AG09319 (cell line): ENCODE measurements at places on chromosomes 5 and 9.

- no peak for DNase-seq
Observed at GRCh38 chr9:1535051-1535450, 480.1 kb upstream of the SMARCA2 start.

DNA sequence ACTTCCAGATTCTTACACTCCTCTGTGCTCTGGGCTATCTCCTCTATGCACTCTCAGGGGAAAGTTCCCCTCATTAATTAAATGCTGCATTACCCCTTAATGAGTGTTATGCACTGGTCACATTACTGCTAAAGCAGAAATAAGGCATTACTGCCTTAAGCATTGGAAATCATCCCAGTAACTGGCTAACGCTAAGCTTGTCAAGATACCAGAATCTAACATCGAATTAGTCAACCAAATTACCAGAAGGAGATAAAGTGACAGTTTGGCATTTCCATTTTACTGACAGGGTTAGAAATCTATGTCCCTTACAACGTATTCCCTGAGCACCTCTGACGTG lies 69.5 kb upstream of the FAM169A start:
- no peak for DNase-seq

- no peak for DNase-seq
Observed at GRCh38 chr9:125601961-125602360, 105.0 kb downstream of the MAPKAP1 start.

DNA sequence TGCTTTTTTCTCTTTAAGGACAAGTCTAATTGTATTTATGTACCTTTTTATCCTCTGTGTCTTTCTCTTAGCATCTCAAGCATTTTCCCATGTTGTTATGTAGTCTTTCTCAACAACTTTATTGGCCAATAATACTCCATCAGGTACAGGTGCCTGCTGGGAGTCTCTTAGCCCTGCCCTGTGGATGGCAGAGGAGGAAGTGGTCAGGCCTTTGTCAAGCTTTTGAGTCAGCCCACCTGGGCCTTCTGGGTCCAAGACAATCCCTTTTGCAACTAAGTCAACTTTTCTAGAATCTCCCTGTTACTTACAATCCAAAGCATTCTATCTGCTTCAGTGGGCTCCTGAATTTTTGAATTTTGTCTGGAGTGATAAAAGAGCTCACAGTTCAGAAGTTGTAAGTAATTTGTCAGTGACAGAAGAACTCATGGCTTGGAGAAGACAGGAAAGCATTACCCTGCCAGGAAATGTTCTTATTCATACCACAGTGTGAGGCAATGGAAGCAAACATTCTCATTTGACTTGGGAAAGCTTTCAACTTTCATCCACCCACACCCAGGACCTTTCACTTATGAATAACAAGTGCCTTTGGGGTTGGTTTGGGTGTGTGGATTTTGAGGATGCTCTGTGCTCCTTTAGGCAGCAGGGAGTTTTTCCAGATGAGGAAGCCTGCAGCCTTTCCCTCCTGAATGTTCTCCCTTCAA lies 200.0 kb upstream of the S1PR3 start:
- peak; percentile 73 for DNase-seq

GRCh38 chr9:6109571-6109970 lies 94.1 kb upstream of the RANBP6 start:
- no peak for DNase-seq

DNA sequence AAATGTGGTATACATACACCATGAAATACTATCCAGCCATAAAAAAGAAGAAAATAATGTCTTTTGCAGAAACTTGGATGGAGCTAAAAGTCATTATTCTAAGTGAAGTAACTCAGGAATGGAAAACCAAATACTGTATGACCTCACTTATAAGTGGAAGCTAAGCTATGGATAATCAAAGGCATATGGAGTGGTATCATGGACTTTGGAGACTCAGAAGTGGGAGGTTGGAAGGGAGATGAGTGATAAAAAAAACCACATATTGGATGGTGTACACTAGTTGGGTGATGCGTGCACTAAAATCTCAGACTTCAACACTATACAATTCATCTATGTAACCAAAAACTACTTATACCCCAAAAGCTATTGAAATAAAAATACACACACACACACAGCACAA lies 24.5 kb downstream of the ADAMTS12 start:
- DNase-seq = no peak

- no peak for DNase-seq
Observed at GRCh38 chr5:127665641-127666040, 16.8 kb downstream of the CTXN3 start.

- DNase-seq = no peak
Observed at GRCh38 chr9:111828193-111828592, 33.5 kb upstream of the SHOC1 start.

DNA sequence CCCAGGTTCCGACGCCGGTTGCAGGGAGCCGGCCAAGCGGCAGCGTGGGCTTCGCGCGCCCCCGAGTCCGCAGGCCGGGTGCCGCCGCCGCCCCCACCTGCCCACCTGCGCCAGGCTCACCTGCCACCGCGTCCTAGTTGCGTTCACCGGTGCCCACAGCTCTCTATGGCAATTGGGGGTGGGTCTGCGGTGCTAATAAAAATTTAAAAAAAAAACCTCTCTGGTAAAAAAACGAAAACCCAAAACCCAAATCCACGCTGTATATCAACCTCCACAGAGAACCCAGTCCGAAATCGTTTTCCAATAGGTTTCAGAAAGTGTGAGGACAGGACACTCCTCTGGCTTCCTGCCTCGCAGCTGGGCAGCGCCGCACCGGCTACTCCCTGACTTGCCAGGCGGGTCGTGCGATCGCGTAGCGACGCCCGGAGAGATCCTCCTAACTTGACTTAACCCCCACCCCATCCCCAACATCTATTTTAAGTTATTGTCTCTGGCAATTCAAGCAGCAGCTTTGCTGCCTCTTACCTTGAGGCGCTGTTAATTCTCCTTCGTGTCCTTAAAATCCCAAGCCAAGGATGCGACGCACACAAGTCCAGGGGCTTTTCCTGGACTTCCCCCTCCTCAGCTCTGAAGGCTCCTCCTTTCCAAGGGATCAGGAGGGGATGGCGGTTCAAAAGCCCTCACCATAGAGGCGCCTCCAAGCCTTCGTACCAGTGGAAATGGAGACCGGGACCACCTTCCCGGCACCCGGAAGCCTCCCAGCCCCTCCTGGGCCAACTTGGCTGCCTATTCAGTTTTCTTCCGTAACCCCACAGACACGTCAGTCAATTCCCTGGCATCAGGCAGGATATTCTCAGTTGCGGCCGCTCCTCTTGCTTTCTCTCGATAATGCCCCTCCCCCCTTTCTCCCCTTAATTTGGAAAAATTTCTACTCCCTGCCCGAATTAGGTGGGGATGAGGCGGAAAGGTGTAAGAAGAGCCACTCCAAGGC lies 1639.4 kb upstream of the C9orf72 start:
- DNase-seq = no peak

- DNase-seq = no peak
Observed at GRCh38 chr5:78791501-78792100, 143.0 kb upstream of the LHFPL2 start.

GRCh38 chr9:99265691-99266090 lies 43.6 kb downstream of the SEC61B start:
- DNase-seq = no peak

DNA sequence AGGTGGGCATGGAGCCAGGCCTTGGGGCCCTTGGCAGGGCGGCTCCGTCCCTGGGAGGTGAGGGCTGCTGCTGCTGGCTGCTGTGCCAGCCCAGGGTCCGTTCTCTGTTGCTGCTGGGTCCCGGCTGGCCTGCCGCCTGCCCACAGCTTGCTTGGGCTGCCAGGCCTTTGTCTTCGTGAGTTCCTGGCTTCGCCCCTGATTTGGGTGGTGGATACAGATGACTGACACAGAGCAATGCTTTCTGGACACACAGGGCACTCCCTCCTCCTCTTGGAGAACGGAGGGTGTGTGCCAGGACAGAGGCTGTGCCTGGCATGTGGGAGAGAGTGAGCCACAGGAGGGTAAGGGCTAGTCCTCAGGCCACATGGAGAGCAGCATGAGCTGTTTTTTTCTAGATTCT lies 166.1 kb downstream of the MACROH2A1 start:
- no peak for DNase-seq

DNA sequence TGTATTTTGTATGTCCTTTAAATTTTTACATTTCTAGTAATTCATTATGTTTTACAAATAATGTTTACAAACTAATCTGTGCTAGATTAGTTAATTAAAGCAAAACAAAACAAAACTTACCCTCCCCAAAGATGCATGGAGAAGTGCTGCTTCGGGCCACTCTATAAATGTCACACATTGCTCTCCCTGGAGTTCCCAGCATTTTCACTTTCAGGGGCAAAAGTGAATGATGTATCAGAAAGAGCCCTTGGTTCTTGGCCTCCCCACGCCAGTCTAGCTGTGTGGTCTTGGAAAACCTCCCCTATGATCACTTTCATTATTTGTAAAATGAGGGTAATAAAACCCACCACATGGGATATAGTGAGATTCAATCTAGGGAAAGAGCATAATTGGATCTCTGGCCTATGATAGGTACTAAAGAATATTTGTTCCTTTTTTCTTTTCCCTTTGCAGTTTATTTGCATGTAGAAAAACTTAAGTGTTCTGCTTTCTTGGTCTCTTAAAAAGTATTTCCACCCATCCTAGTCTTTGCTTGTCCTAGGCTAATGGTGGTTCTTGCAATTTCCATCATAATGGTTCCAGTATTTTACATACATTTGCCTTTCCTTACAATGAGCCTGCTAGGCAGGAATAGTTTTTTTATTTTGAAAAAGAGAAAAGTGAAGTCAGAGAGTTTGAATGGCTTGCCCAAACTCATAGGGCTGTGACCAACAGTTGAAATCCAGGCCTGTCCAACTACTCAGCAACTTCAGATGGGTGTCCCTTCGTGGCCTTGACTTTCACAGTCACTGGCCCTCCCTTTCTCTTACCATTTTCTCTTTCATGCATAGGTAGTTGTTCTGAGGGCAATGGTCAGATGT lies 184.5 kb upstream of the KLF4 start:
- DNase-seq = no peak

DNA sequence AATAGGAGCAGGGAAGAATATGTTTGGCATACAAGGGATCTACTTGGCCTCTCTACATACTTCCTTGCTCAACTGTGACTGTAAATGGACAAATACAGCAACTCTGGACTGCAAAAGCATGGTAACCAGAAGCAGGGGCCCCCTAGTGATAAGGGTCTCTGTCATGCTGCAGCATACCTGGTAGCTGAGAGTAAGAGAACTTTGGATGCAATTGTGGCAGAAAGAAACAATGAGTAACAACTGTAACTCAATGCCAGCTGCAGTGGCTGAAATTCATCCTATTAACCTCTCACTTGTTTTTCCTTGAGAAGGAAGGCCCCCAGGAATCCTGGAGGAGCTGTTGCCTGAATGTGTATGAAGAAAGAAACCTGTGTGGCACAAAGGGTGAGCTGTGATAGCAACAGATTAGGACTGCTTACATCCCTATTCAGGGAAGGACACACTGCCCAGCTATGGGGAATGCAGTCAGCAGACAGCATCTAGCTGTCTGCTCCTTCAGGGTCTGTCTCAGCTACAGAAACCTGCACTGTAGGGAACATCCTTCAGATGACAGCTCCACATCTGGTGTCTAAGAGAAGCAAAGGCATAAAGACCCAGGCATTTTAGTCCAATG lies 468.1 kb upstream of the ACTBL2 start:
- no peak for DNase-seq

GRCh38 chr9:89175828-89176261 lies 2.8 kb downstream of the SHC3 start:
- no peak for DNase-seq

DNA sequence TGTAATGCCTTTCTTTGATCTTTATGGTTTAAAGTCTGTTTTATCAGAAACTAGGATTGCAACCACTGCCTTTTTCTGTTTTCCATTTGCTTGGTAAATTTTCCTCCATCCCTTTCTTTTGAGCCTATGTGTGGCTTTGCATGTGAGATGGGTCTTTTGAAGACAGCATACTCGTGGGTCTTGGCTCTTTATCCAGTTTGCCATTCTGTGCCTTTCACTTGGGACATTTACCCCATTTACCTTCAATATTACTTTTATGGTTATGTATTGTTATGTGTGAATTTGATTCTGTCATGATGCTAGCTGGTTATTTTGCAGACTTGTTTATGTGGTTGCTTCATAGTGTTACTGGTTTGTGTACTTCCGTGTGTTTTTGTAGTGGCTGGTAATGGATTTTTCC lies 59.2 kb downstream of the YTHDC2 start:
- no peak for DNase-seq

- DNase-seq = no peak
Observed at GRCh38 chr5:41465493-41466171, 44.8 kb downstream of the PLCXD3 start.

DNA sequence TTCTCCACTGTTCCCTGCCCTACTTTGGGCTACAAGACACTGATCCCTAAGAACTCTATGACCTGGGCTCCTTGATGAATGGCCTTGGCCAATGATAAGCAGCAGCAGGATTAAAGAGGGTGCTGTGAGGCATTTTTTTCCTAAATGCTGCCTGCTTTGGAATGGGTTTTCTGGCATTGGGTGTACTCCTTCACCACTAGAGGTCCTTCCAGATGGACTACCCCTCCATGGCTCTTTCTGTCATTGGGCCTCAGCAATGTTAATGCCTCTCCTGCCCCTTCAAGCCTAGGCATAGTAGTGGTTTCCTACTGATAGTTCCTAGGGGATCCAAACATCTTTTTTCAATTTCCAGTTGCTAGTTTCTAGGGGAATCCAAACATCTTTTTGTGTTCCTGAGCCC lies 319.3 kb upstream of the RPS23 start:
- DNase-seq = no peak

- DNase-seq = no peak
Observed at GRCh38 chr5:99926463-99926862, 608.7 kb upstream of the FAM174A start.

GRCh38 chr5:147400126-147400809 lies 109.6 kb downstream of the DPYSL3 start:
- no peak for DNase-seq

DNA sequence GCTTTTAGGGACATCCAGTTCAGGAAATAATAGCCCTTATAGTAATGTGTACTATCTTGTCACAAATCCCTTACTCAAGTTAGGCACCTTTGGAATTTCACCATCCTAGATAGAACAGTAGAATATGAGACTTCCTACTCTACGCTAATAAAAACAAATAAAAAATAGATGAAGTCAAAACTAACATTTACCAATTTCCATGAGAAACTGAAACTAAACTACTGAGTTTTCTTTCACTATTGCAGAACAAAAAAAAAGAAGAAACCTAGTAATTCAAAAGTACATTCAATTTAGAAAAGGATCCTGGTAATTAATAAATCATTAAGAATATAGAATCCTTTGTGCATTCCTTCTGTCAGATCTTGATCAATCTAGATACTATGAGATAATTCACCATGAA lies 14.0 kb downstream of the STARD4 start:
- no peak for DNase-seq
